ENCODE measurements at places on chromosomes 4 and X.
A peak's percentile ranks its signal among the peaks of the same experiment; 100 is the strongest.

- no peak for DNase-seq
These were observed 166.1 kb upstream of the KLF8 start for GRCh38 chrX:56066016-56066415.

GRCh38 chrX:56068274-56068758 is 163.8 kb upstream of the KLF8 start:
- DNase-seq, result no peak

DNA sequence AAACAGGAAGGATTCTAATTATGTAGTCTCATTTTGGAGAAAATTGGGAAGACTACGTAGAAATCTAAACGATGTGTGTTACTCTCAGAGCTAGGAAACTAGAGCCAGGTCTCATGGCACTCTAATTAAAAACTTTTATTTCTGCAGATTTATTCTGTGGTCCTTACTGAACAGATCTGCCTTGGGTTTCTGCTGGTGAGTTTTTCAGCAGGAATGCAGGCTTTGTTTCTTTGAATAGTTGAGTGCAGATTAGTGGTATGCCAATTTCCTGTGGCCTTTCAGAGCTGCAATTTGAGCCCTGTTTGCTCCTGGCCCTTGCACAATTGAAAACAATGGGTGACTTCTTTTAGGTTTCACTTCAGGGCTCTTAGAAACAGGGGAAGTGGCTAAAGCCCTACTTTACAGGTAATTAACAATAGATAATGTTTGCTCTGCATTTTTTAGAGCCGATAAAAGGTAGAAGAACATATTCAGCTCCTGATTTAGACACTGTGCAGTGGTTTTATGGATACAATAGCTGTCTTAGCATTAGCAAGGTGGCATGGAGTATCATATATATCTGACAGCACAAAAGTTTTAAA is 21.8 kb downstream of the SPRY1 start:
- DNase-seq, result peak; percentile 88

- DNase-seq, result peak; percentile 62
These were observed 37.0 kb downstream of the NAT8L start for GRCh38 chr4:2096073-2096609.

DNA sequence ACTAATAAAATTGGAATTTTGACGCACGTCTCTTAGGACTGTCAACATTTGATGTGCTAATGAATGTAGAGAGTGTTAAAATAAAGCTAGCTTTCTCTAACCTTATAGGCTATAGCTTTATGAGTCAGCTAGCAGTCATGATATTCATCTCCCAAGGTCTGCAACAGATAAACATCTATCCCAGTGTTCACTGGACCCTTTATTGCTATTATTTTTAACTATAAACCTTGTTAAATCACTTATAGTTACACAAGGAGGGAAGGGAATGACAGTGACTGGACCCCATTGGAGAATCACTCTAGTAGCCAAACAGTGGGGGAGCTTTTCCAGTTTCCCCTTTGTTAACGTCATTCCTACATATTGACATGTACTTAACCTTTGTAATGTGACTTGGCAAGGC is 67.9 kb upstream of the SHISA3 start:
- DNase-seq, result no peak

DNA sequence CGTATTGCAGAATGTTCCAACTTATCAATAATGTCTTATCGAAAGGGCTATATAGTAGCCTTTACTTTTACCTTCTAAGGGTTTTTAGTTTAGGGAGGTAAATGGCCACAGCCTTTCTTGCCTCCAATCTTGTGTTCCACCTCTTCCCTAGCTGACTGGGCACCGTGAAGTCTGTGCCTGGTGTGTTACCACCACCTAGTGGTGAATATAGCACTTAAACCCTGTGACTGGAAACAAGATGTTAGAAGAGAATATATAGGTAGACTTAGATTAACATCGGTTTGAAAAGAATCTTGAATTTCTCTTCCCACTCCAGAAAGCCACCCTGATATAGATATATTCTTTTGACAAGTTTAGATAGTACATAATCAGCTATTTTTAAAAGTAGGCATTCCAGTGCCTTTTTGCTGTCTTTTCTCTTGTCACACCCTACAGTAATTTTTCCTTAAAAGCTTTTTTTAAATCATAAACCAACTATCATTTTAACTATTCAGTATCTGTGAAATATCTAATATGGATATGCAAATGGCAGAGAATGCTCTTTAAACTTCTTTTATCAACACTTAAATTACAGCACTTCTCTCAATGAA is 27.8 kb upstream of the ADH7 start:
- no peak for DNase-seq

- DNase-seq, result no peak
These were observed 9.3 kb downstream of the VGLL1 start for GRCh38 chrX:136541294-136541693.

- DNase-seq, result no peak
These were observed 140.8 kb upstream of the EDNRA start for GRCh38 chr4:147340111-147340510.

DNA sequence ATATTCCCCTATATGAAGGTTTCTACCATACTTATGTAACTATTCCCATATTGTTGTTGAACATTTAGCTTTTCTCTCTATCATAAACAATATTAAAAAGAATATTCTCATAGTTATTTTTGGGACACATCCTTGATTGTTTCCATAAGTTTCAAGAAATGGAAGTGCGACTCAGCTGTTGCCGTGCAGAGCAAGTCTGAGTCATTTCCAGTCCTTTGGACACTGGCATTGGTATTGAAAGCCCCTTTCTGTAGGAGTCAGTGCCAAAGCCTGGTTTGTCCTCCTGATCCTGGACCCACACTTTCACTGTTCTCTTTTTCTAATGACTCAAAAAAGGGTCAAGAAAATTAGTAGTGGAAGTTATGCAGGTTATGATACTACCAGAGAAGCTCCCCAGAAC is 108.3 kb upstream of the DIAPH2 start:
- DNase-seq, result no peak

DNA sequence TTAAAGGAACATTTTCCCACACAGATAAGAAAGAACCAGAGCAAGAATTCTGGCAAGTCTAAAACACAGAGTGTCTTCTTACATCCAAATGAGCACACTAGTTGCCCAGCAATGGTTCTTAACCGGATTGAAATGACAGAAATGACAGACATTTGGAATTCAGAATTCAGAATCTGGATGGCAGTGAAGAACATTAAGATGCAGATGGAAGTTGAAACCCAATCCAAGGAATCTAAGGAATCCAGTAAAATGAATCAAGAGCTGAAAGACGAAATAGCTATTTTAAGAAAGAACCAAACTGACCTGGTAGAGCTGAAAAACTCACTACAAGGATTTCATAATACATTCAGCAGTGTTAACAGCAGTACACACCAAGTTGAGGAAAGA is 21.5 kb downstream of the ANAPC10 start:
- no peak for DNase-seq

GRCh38 chr4:7515390-7515902 is 80.7 kb upstream of the PSAPL1 start:
- no peak for DNase-seq

DNA sequence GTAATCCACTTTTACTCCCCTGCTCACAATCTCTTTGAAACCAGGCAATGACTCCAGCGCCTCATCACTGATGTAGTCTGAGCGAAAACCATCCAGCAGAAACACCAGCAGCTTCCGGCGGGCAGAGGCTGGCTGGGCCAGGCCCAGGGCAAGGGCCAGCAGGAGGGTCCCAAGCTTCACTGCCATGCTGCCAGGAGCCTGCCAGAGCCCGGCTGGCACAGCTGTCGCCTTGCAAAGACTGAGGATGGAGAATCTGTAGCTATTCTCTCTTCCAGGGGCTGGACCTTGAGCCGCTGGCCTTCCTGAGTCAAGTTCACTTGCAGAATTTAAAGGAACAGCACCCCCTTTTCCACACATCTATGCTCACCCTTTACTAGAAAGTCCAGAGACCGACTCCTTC is at the start of gene ENPP6:
Gene ENPP6 (minus strand): TSS at position 240 of the 400 bp plus-strand sequence. CDS start 54 bp downstream, at position 186.
- no peak for DNase-seq

GRCh38 chr4:8534129-8534528 is 46.1 kb upstream of the GPR78 start:
- DNase-seq, result peak; percentile 84

GRCh38 chr4:123170843-123171242 is 225.8 kb upstream of the SPRY1 start:
- peak; percentile 60 for DNase-seq

DNA sequence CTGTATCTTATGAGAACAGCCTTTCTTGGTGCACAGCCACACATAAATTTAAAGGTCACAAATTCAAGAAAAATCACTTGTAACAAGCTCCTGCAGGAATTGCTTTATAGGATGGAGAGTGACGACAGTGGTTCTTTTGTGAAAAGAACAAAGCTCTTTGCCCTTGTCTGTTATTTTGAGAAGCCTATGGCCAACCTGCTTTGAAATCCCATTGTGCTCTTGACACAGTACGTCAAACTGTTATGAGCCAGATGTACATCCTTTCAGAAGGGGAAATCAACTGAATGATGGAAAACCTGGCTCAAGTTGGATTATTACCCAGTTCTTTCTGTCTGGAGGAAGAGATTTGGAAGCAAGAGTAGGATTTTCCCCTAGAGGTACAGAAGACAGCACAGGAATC is 1454.2 kb downstream of the ARAP2 start:
- no peak for DNase-seq

DNA sequence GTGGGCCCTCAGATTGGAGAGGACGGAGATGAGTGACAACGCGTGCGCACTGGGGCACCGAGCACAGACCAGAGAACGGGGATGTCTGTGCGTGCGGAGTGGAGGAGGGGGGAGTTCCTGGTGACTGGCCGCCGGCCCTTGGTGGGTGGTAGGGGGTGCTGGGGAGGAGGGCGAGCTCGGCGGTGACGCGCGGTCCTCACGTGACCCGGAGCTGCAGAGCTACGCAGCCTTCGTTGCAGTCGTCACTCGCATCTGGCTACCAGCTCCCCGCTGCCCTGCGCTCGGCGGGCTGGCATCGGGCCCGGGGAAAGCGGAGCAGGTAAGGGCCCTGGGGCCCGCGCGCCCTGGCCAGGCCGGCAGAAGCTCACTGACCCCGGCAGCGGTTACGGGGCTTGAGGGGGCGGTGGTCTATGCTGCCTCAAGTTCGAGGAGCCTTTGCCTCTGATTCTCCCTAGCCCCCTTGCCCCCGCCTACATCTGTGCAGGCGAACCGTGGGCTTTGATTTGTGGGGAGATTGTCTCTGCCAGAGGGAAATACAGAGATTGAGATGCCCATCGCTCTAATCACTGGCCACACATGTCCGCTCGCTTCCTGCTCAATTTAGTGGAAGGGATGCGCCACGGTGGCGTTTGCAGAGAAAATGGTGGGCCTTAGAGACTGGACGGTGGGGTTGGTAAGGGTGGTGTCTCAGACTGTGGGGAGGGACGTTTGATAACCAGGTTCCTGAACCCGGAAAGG is at the start of gene ARMCX4:
Gene ARMCX4 (plus strand): TSS at position 245 of the 738 bp plus-strand sequence. CDS start 3,134 bp downstream, outside the sequence.
- DNase-seq, result no peak

DNA sequence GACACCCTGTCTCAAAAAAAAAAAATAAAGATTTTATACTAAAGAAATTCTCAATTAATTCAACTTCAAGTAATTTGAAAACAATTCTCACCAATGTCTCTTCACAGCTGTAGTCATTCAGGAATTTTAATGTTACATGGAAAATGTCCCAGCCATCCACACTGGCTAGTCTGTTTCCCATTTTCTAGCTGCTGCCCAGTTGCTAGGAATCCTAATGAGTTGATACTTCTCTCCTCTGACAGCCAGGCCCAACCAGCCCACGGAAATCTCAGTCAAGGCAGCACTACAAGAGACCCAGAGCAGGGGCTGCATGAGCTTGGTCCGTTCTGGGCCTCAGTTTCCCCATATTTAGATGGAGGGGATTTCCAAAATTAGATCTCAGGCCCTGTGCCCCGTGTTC is 59.1 kb downstream of the CASP3 start:
- no peak for DNase-seq

DNA sequence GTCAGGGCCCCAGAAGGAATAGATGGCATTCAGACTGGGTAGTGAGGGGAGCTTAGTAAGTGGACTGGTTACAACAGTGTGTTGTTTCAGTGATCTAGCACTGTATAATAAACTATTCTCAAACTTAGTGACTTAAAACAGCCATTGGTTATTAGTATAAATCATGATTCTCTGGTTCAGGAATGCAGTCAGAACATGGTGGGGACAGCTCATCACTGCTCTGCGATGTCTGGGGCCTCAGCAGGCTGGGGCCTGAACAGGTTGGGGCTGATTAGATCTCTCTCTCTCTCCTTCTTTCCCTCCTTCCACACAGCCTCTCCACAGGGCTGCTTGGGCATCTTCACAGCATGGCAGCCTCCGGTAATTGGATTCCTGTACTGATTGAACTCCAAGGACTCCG is 160.4 kb downstream of the GATB start:
- peak; percentile 80 for DNase-seq

DNA sequence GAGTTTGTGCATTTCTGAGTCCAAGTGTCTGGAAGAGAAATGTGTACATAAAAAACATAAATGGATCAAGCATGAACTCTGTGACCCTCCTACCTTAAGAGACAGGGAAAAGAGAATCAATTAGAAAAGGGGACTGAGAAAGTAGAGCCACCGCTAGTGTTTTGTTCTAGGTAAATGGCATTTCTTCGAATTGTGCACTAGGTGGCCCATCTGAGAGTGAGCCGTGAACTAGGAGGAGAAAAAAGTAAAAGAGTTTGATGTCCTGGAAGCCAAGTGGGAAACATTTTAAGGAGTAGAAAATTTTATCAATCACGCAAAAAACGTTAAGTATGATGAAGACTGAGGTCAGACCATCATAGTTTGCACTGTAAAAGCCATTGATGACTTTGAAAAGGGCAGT is 55.1 kb downstream of the NAF1 start:
- DNase-seq, result no peak

GRCh38 chr4:107077192-107077591 is 41.1 kb upstream of the DKK2 start:
- DNase-seq, result no peak

DNA sequence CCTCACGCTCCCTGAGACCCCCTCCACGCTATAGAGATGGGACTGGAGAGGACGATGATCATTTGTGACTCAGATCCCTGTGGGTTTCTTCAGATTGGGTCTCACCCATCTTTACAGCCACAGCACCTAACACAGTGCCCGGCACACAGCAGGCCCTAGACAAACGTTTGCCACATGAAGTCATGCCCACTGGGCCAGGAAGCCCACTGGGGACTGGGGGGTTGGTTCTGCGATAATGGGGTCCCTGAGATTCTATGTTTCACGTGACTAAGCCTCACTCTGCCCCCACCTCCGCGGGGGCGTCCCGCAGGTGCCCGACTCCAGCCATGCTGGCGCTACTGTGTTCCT is 3.8 kb downstream of the SOD3 start:
- no peak for DNase-seq

GRCh38 chrX:49053223-49054072 is 5.4 kb upstream of the CCDC120 start:
- DNase-seq, result no peak

DNA sequence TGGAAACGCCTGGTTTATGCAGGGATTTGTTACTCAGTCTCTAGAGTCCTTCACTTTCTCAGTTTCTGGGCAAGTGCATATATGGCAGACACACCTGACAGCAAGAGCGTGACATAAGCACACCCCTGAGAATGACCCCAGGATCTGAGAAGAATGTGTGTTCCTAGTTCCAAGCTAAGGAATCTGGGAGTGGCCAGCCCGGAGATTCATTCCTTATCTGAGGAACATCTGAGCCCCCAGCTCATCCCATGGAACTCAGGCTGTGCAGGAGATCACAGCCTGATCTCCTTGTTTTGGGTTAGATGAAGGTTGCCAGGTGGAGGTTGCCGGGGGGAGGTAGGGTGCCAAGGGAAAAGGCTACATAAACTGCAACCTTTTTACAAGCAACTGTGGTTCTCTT is 23.8 kb upstream of the KIAA0232 start:
- no peak for DNase-seq

GRCh38 chr4:47659342-47659741 is 174.3 kb downstream of the ATP10D start:
- DNase-seq, result no peak

- no peak for DNase-seq
These were observed at the start of gene BEND4 for GRCh38 chr4:42152507-42153504. Gene BEND4 (minus strand): TSS chr4:42152655. CDS start chr4:42152143, 512 bp downstream.

- no peak for DNase-seq
These were observed 96.9 kb downstream of the RAPGEF2 start for GRCh38 chr4:159199826-159200225.
